ENCODE measurements at places on chromosomes 1 and 21. TPM values are rescaled to one million over a fixed set of nuclear protein-coding genes. Genes with fewer than 3 reads are reported as not detected.
A peak's percentile ranks its signal among the peaks of the same experiment; 100 is the strongest.

- H3K36me3 ChIP-seq: no peaks in the 10 kb centered on the region
- no peak overlapping the region for H3K4me3 ChIP-seq
- no peaks in the 10 kb centered on the region for H3K27me3 ChIP-seq
- no peak overlapping the region for H3K27ac ChIP-seq
- peaks cover 37% of the 10 kb centered on the region for H3K4me1 ChIP-seq
Measured at GRCh38 chr1:81873946-81874345, 73.2 kb downstream of the ADGRL2 start.

- peaks cover 23% of the 10 kb centered on the region for H3K4me1 ChIP-seq
- H3K4me3 ChIP-seq: no peak overlapping the region
Measured at GRCh38 chr1:23394684-23395083, 25.0 kb upstream of the ZNF436 start.

DNA sequence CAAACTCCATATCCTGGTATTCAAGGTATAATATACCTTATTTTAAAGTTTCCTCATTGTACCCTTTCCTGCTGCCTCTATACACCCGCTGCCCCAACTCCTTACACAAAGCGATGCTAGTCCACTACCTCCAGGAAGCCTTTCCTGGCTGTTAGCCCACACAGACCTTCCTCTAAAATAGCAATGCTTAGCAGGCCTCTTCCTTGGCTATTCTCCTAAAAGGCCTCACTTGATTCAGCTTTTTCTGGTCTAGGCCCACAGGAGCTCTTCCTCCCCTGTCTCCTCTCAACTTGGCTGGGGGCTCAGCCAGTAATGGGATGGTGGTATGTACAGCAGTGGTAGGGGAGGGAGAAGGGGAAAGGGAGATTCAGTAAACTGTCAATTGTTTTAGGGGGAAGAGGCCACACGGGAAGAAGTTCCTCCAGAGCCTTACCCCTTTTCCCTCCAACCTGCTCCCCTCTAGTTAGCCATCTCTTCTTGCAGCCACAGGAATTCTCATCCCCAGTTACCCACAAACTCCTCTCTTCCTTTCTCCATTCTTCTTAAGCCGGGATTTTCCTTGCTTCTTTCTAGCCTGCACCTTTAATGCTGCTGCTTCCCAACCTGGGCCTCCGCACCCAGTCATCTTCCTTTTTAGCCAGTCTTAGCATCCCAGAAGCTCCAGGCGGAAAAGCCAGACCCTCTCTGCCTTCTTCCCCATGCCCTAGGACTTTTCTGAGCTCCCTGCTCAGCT is 2.6 kb downstream of the LRRC41 start:
- H3K27ac ChIP-seq: peak overlapping the region; percentile 92
- peaks cover 23% of the 10 kb centered on the region for H3K36me3 ChIP-seq
- H3K4me3 ChIP-seq: peak overlapping the region; percentile 76
- H3K4me1 ChIP-seq: peaks cover 39% of the 10 kb centered on the region
- DNase-seq: peak; percentile 73
- no peaks in the 10 kb centered on the region for H3K27me3 ChIP-seq

DNA sequence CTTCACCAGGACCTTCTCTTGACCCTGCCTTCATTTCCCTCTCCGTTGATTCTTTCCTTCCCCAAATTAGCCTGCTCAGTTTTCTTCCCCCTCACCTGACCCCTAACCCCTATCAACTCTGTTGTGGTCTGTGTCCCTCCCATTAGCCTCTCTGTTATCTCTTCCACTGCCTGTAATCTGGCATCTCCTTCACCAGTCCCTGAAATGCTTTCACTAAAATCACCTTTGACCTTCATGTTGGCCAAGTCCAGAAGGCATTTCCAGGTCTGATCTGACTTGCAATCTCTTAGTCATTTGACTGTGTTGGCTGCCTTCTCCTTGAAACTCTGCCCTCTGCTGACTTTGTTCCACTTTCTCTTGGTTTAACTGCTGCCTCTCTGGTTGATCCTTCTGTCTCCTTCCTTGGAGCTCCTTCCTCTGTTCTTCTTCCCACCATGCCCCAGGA is 28.2 kb downstream of the ATP8B2 start:
- peak overlapping the region; percentile 78 for H3K27ac ChIP-seq
- no peaks in the 10 kb centered on the region for H3K27me3 ChIP-seq
- H3K4me1 ChIP-seq: peaks cover 26% of the 10 kb centered on the region
- no peak for DNase-seq
- peak overlapping the region; percentile 34 for H3K4me3 ChIP-seq

CAPN9 gene
- total RNA-seq: not detected

All from sigmoid colon (tissue), 7 donors.